Aorta (tissue), 5 donors: ENCODE measurements at places on chromosomes 4 and X. TPM values are rescaled to one million over a fixed set of nuclear protein-coding genes. Genes with fewer than 3 reads are reported as not detected.

DNA sequence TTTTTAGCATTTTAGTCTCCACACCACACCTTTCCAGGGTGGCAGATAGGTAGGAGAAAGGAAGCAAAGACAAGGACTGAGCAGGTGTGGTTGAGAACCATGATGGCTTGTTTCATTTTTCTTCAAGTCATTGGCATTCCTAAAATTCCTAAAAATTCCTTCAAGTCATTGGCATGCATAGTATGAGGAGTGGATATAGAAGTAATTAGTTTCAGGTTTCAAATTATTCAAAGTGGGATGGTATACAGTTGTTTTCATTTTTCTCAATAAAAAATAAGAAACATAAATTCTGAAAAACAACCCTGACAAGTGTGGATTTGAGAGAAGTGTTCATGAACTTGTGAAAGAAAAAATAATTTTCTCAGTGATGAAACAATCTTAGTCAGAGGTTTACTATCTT is 22.3 kb upstream of the HERC3 start:
- DNase-seq: no peak

The MCTS1 gene
- 26.7 TPM for total RNA-seq

DNA sequence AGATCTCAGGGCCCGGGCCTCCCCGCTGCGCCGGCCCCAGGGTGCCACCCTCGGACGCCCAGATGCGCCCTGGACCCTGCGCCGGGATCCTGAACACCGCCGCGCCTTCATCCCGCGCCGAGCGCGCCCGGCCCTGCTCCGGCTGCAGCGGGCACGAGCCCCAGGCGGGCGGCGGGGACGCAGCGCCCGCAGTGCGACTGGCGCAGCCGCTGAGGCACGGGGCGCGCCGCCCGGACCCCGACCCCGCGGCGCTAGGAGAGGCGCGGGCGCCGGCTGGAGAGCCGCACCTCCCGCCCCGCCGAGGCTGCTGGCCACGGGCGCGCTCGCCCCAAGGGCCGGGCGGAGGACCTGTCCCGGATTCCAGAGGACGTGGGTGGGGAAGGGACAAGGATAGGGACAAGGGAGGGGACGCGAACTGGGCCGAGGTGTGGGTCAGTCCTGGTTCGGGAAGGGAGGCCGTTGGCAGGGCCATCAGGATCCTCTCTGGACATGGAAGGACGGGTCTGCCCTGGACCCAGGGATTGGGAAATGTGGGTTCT is 1.1 kb downstream of the ZFYVE28 start:
- DNase-seq: peak; percentile 76

- no peak for DNase-seq
Observed at GRCh38 chr4:101793397-101793796, 2.9 kb downstream of the BANK1 start.

GRCh38 chr4:166506051-166506450 is 633.0 kb downstream of the TLL1 start:
- no peak for DNase-seq

- DNase-seq: no peak
Observed at GRCh38 chr4:128322311-128322710, 34.7 kb upstream of the PGRMC2 start.

GRCh38 chr4:174794543-174795094 is 34.4 kb downstream of the GLRA3 start:
- DNase-seq: no peak

GRCh38 chr4:48904101-48904500 is 2.5 kb downstream of the OCIAD2 start:
- no peak for DNase-seq

DNA sequence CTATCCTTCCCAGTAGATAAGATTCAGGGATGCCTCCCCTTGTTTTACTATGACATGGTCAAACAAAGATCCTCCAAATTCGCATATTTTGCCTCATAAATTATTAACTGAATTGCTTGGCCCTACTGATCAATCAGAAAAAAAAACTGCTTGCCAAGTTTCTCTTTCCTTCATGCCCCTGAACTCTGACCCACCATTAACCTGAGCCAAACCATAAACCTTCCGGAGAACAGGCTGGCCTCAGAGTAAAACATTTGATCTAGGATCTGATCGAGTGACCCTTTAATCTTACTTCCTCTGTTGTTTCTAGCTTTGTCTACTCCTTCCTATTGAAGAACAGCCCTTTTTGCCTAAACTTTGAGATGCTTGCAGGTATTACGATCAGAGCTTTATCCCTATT is 209.7 kb upstream of the FAM47A start:
- DNase-seq: no peak

GRCh38 chr4:186486172-186486571 is 69.2 kb downstream of the MTNR1A start:
- DNase-seq: no peak

DNA sequence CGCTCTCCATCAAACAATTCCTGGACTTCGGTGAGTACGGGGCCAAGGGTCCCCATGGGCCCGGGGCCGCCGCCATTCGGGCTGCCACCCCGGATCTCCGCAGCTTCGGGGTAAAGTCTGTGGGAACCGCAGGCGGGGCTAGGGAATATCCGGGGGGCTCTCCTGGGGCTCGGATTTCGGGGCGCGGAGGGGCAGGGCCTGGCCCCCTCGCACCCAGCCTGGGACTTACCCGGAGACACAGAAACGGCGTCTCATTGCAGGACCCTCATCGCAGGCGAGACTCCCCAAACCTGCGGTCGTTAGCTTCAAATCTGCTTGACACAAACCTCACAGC is 413 bp downstream of the PDK3 start:
- peak; percentile 75 for DNase-seq

DNA sequence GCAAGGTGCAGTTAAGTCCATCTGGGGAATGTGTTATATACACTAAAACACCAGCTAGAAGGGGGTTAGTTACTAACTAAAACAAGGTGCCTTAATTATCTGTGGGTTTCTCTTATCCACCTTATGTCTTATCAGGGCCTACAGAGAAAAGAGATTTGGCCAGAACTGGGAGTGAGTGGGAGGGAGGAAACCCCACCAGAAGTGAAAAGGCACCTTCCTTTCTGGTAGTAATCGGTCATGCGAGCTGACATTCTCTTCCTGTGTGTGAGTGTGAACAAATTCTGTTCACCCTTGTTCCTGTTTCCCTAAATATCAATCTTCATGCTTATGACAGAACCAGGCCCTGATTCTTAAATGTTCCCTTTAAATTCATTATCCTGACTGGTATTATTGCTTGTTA is 43.5 kb downstream of the SRPX2 start:
- DNase-seq: no peak

The SSX2 gene
- not detected for total RNA-seq

DNA sequence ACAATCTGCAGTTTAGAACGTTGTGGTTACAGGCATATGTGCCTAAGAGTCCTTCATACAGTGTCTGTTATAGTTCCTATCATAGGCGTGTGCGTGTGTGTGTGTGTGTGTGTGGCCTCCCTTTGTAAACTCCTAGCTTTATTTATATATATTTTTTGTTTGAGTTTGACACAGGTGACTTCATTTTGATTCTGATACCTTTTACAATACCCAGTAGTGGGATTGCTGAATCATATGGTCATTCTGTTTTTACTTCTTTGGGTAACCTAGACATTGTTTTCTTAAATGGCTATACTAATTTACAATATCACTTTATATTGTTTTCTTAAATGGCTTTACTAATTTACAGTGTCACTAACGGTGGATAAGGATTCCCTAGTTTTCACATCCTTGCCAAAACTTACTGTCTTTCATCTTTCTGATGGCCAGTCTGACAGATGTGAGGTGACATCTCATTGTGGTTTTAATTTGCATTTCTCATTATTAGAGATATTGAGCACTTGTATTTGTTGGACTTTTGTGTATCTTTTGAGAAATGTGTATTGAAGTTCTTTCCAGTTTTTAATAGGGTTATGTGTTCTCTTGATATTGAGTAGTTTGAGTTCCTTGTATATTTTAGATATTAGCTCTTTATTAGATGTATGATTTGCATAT is 211.1 kb upstream of the NUDT6 start:
- no peak for DNase-seq

DNA sequence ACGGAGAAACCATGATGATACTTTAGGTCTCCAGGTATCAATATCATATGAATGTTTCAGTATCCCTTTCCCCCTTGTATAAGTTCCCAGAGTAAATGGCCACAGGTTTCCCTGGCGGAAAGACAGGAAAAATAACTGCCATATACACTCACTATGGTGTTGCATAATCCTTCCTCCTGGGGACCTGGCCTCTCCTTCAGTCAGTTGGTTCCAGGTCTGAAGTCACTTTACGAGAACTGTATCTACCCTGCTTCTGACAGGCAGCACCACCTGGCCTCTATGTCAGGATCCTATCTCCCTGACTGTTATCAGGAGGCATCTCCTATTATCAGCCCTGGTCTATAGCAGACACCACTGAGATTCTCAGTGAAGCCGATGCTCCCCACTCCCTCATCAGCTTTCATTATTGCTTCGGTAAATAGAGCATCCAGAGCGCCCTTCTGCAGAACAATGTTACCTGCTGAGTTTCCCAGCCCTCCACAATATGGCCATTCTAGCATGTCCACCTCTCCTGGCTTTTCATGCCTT is 22.6 kb downstream of the HAUS3 start:
- no peak for DNase-seq

GRCh38 chrX:38085813-38086212 is 79.5 kb downstream of the SYTL5 start:
- DNase-seq: no peak

The MAD2L1 gene
- 1.5 TPM for total RNA-seq

The FHIP1A gene
- 2.8 TPM for total RNA-seq

The FAM47A gene
- not detected for total RNA-seq

DNA sequence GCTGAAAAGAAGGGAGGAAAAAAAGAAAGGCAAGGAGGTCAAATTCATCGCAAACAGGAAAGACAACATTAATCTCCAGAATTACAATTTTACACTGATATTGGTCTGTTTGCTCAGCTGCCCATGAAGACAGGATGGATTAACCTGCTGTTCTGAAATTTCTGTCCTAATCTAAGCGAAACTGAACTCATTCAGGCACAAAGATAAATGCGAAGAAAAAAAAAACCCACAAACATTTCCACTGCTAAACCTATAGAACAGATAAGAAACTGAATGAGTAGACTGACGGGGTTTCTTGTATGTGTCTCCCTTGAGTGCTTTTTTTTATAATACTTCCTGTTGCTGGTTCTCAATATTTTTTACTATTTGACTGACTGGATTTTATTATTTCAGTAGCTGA is 251.8 kb upstream of the FTHL17 start:
- DNase-seq: no peak
